Ascending aorta (tissue), 2 donors: ENCODE measurements at places on chromosomes 3 and 15.

- H3K4me1 ChIP-seq = no peaks in the 10 kb centered on the region
- DNase-seq = no peak
- no peaks in the 10 kb centered on the region for H3K36me3 ChIP-seq
- no peak overlapping the region for H3K4me3 ChIP-seq
Measured at GRCh38 chr3:111650378-111651275, 55.5 kb upstream of the ZBED2 start.

- H3K4me3 ChIP-seq = peak overlapping the region; percentile 97
- H3K4me1 ChIP-seq = peaks cover 22% of the 10 kb centered on the region
- H3K27me3 ChIP-seq = no peaks in the 10 kb centered on the region
- DNase-seq = peak; percentile 85
Measured at GRCh38 chr3:48634661-48635221, 520 bp downstream of the SLC26A6 start.

DNA sequence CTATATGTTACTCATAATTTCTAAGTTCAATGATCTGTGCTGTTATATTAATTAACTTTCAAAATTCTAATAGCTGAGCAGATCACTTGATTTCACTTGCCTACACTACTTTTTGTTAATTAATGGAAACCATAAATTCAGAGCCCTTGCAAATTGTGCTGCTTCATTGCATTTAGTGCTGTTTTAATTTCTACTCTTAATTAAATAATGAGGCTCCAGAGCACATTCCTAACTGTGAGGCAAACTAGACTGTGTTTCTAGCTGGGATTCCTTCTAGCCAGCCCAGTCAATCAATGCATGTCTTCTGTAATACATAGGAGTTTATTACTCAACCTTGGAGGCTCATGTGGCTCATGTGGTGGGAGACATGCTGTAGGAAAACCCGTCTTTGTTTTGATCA lies 301.1 kb upstream of the GOLIM4 start:
- H3K4me3 ChIP-seq = no peak overlapping the region
- no peak for DNase-seq
- no peaks in the 10 kb centered on the region for H3K27me3 ChIP-seq
- no peaks in the 10 kb centered on the region for H3K4me1 ChIP-seq
- no peak overlapping the region for H3K27ac ChIP-seq

DNA sequence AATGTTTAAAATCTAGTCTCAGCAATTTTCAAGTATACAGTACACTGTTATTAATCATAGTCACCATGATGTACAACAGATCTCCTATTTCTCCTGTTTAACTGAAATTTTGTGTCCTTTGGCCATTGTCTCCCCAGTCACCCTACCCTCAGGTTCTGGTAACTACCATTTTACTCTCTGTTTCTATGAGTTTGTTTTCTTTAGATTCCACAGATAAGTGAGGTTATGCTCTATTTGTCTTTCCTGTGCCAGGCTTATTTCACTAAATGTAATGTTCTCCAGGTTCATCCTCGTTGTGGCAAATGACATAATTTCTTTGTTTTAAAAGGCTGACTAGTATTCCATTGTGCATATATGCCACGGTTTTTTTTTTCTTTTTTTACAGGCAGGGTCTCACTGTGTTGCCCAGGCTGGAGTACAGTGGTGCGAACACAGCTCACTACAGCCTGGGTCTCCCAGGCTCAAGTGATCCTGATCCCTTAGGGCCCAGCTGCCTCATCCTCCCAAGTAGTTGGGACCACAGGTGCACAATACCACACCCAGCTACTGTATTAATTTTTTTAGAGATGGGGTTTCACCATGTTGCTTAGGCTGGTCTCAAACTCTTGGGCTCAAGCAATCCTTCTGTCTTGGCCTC lies 50.0 kb downstream of the RAB7A start:
- no peaks in the 10 kb centered on the region for H3K27me3 ChIP-seq
- no peak for DNase-seq

DNA sequence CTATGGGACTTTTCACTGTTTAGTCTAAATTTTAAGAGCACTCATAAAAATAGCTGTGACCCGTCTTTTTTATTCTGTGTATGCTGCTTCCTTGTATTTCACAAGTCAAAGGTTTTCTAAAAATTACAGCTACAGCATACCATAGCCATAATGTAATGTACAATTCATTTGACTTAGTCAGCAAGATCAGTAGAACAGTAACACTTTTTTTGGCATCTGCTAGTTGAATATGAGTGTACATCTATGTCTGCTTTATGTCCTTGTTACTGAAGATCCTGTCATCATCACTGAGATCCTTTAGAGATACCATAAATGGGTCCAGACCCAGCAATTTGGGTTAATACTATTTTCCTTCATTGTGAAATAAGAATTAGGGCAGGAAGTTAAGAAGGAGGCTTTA lies 42.2 kb downstream of the CMSS1 start:
- peaks cover 77% of the 10 kb centered on the region for H3K4me1 ChIP-seq
- H3K4me3 ChIP-seq = no peak overlapping the region
- peaks cover 89% of the 10 kb centered on the region for H3K36me3 ChIP-seq
- DNase-seq = no peak

GRCh38 chr15:70477750-70478250 lies 285.6 kb downstream of the UACA start:
- no peak overlapping the region for H3K27ac ChIP-seq
- no peak for DNase-seq
- no peaks in the 10 kb centered on the region for H3K27me3 ChIP-seq
- no peak overlapping the region for H3K4me3 ChIP-seq

- H3K27ac ChIP-seq = no peak overlapping the region
- peaks cover 78% of the 10 kb centered on the region for H3K36me3 ChIP-seq
- no peak for DNase-seq
- peaks cover 19% of the 10 kb centered on the region for H3K4me1 ChIP-seq
- no peak overlapping the region for H3K4me3 ChIP-seq
- H3K27me3 ChIP-seq = peaks cover 9% of the 10 kb centered on the region
Measured at GRCh38 chr15:64156652-64157331, 5.3 kb downstream of the SNX22 start.

- DNase-seq = no peak
- H3K27ac ChIP-seq = no peak overlapping the region
- H3K36me3 ChIP-seq = no peaks in the 10 kb centered on the region
- no peaks in the 10 kb centered on the region for H3K27me3 ChIP-seq
- H3K4me3 ChIP-seq = no peak overlapping the region
Measured at GRCh38 chr3:139187154-139187553, 142.5 kb upstream of the PRR23C start.

GRCh38 chr3:52650439-52650838 lies 35.3 kb downstream of the PBRM1 start:
- no peak for DNase-seq
- no peaks in the 10 kb centered on the region for H3K4me1 ChIP-seq
- H3K27ac ChIP-seq = no peak overlapping the region
- no peak overlapping the region for H3K4me3 ChIP-seq
- H3K27me3 ChIP-seq = no peaks in the 10 kb centered on the region

GRCh38 chr3:35785234-35785888 lies 146.0 kb downstream of the ARPP21 start:
- H3K27me3 ChIP-seq = no peaks in the 10 kb centered on the region
- H3K27ac ChIP-seq = no peak overlapping the region
- H3K4me1 ChIP-seq = no peaks in the 10 kb centered on the region

GRCh38 chr3:56878074-56878473 lies 76.3 kb upstream of the ARHGEF3 start:
- H3K27ac ChIP-seq = no peak overlapping the region
- no peaks in the 10 kb centered on the region for H3K4me1 ChIP-seq
- DNase-seq = no peak
- H3K36me3 ChIP-seq = no peaks in the 10 kb centered on the region
- H3K4me3 ChIP-seq = no peak overlapping the region

GRCh38 chr3:139283301-139283700 lies 60.5 kb upstream of the MRPS22 start:
- H3K4me1 ChIP-seq = no peaks in the 10 kb centered on the region
- H3K4me3 ChIP-seq = no peak overlapping the region
- no peak for DNase-seq
- no peaks in the 10 kb centered on the region for H3K27me3 ChIP-seq

DNA sequence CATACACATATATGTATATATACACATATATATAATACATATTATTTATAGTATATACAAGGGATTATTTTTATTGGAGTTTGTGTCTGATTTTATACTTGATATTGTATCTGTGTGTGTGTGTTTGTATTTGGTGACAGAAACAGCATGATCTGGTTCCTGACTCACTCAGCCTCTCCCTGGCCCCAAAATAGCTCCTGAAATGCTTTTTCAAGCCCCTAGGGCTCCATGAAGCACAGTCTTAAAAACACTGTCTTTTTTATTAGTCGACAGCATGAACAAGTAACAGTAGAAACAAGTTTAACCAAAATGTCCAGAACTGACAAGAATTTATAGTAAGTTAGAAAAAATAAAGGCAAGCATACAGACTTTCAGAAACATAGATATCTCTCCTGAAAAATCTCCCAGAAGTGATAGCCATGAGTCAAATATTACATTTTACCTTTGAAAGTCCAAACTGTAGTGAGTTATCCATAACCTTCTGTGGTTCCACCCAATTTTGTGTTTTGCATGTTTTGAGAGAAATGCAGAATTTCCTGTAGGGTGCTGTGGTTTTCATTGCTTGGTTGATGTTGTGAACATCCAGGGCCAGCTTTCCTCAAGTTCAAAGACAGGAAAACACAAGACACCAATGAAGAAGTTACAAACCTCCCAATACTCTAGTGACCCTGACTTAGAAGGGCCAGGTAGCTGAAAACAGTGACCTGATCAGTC lies 98.5 kb upstream of the CCDC80 start:
- no peaks in the 10 kb centered on the region for H3K27me3 ChIP-seq
- no peak overlapping the region for H3K27ac ChIP-seq
- no peaks in the 10 kb centered on the region for H3K36me3 ChIP-seq
- no peak for DNase-seq
- no peaks in the 10 kb centered on the region for H3K4me1 ChIP-seq

GRCh38 chr15:40906991-40907802 lies 12.9 kb downstream of the VPS18 start:
- H3K27ac ChIP-seq = peak overlapping the region; percentile 96
- no peak for DNase-seq
- H3K4me3 ChIP-seq = peak overlapping the region; percentile 66

GRCh38 chr3:190366133-190366532 lies 21.8 kb upstream of the CLDN16 start:
- no peak for DNase-seq
- no peak overlapping the region for H3K27ac ChIP-seq
- H3K4me1 ChIP-seq = no peaks in the 10 kb centered on the region
- no peaks in the 10 kb centered on the region for H3K36me3 ChIP-seq
- H3K4me3 ChIP-seq = no peak overlapping the region
- H3K27me3 ChIP-seq = no peaks in the 10 kb centered on the region

- DNase-seq = no peak
- no peak overlapping the region for H3K27ac ChIP-seq
- no peaks in the 10 kb centered on the region for H3K4me1 ChIP-seq
Measured at GRCh38 chr3:59264366-59264765, 214.5 kb upstream of the CFAP20DC start.

DNA sequence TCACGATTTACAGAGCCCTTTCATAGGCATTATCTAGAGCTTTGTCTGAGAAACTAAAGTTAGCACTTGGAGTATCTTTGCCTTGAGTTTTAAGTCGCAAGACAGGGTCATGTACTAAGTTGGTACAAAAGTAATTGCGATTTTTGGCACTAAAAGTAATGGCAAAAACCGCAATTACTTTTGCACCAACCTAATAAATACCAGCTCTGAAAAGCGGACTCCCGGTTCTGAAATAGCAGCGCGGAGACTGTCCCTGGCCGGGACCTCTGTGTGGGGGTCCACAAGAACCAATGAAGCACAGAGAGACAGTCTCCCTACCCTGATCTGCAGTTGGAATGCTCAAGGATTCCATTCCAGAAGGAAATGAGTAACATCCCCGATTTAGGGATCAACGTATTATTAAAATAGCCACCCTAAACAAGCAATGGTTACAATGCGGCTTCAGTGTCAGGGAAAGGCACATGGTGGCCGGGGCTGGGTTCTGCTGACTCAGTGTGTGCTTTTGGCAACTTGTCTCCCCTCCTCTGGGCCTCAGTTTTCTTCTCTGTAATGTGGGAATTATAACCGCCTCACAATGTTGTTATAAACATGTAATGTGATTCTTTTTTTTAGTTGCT lies 150.3 kb upstream of the MCTP2 start:
- no peaks in the 10 kb centered on the region for H3K27me3 ChIP-seq
- no peaks in the 10 kb centered on the region for H3K36me3 ChIP-seq
- H3K4me1 ChIP-seq = no peaks in the 10 kb centered on the region
- no peak overlapping the region for H3K4me3 ChIP-seq
- no peak for DNase-seq

DNA sequence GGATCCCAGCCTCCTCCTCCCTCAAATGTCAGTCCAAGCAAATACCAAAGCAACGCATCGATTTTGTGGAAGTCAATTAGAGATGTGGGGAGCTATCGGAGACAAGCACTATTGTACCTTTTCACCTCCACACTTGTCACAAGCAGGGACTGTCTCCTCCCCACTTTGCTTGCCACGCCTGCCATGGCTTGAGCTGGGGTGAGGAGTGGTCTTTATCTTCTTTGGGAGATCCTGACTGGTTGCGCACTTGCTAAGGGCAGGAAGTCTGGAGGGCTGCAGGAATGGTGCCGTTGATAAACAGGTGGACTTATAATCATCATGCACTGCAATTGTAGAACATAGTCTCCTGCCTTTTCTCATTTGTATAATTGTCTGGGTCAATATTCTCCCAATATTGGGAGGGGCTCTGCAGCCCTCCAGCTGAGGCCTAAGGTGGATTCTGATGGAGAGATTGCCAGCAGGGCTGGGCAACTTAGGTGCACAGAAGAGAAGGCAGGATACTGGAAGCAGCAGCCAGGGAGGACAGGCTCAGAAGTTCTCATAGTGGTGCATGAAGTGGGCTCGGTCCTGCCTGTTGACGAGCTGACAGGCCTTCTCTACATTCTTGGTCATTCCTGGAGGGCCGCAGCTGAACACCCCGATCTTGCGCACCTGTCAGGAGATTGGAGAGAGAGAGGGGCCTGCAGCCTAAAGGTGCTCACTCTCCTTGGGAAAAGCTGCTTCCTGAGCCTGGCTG lies 20.2 kb downstream of the DUOX2 start:
- no peaks in the 10 kb centered on the region for H3K4me1 ChIP-seq
- H3K27me3 ChIP-seq = no peaks in the 10 kb centered on the region
- H3K36me3 ChIP-seq = no peaks in the 10 kb centered on the region
- no peak overlapping the region for H3K27ac ChIP-seq

DNA sequence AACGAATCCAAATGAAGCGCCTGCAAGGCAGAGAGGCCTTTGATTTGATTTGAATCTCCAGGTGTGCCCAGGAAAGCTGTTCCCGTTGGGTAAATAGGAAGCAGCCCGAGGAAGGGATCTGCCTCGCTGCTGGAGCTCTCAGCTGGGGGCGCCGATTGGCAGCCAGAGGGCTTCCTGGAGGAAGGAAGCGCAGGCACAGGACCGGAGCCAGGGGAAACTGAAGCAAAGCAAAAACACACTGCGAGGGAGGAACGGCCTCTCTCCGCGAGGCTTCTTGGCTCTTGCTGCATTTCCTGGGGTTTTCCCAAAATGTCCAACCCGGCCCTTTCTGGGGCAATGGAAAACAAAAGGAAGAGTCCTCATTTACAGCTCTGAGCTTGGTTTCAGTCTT lies 80.3 kb downstream of the TMEM266 start:
- H3K4me1 ChIP-seq = no peaks in the 10 kb centered on the region
- H3K27ac ChIP-seq = no peak overlapping the region
- DNase-seq = no peak
- no peaks in the 10 kb centered on the region for H3K27me3 ChIP-seq
- peak overlapping the region; percentile 26 for H3K4me3 ChIP-seq

GRCh38 chr3:119044593-119044992 lies 9.9 kb upstream of the IGSF11 start:
- no peaks in the 10 kb centered on the region for H3K27me3 ChIP-seq
- no peak overlapping the region for H3K27ac ChIP-seq
- H3K4me3 ChIP-seq = no peak overlapping the region
- H3K4me1 ChIP-seq = no peaks in the 10 kb centered on the region
